ENCODE measurements at places on chromosomes 2 and 18. TPM values are rescaled to one million over a fixed set of nuclear protein-coding genes. Genes with fewer than 3 reads are reported as not detected.

PRSS56 gene
- not detected for total RNA-seq

ATP6V1B1 gene
- 6.3 TPM for total RNA-seq

KCNG2 gene
- total RNA-seq, result not detected

SKOR2 gene
- not detected for total RNA-seq

MALT1 gene
- total RNA-seq, result 28.8 TPM

MEP1B gene
- total RNA-seq, result not detected

UGT1A8 gene
- not detected for total RNA-seq

HOXD12 gene
- not detected for total RNA-seq

DIPK1C gene
- not detected for total RNA-seq

HOXD11 gene
- not detected for total RNA-seq

RGPD8 gene
- total RNA-seq, result 9.6 TPM

INHA gene
- total RNA-seq, result 1.4 TPM

MROH2A gene
- not detected for total RNA-seq

DNAH6 gene
- 0.10 TPM for total RNA-seq

MYOM1 gene
- total RNA-seq, result 0.46 TPM

GBX2 gene
- 60.7 TPM for total RNA-seq

RAD51AP2 gene
- total RNA-seq, result not detected

UGT1A4 gene
- total RNA-seq, result not detected

PLEKHH2 gene
- total RNA-seq, result 17.4 TPM

FER1L5 gene
- 0.13 TPM for total RNA-seq

Data from osteocyte (in vitro differentiated cells).